ENCODE measurements at places on chromosomes 7 and 10.

GRCh38 chr10:34661580-34661979 lies 153.5 kb downstream of the PARD3 start:
- no peak for DNase-seq

GRCh38 chr10:62911210-62911963 lies 95.2 kb upstream of the EGR2 start:
- DNase-seq = no peak

GRCh38 chr10:34988397-34989067 lies 101.6 kb downstream of the CUL2 start:
- DNase-seq = no peak

DNA sequence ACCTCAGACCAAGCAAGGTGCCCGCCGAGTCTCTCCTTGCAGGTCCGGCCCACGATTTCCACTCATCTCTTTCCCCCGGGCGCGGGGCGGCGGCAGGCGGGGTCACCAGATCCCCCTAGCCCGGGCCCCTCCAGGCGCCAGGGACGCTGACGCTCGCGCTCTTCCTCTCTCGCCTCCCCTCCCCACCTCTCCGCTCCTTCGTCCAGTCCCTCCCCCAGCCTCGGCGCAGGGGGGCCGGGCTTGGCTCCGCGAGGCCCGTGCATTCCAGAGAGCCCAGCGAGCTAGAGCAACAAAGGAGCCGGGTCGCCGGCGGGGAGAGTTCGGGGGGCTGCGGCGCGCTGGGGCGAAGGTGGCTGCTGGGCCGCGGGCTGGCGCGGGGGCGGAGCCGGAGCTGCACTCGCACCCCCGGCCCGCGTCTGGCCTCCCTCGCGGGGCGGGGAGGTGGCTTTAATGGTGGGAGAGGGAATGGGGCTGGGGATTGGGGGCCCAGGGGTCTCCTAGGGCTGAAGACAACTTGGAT lies at the start of gene SMO:
SMO (plus strand) TSS at position 262 of the 520 bp plus-strand sequence. CDS start 519 bp downstream, outside the sequence.
- no peak for DNase-seq

DNA sequence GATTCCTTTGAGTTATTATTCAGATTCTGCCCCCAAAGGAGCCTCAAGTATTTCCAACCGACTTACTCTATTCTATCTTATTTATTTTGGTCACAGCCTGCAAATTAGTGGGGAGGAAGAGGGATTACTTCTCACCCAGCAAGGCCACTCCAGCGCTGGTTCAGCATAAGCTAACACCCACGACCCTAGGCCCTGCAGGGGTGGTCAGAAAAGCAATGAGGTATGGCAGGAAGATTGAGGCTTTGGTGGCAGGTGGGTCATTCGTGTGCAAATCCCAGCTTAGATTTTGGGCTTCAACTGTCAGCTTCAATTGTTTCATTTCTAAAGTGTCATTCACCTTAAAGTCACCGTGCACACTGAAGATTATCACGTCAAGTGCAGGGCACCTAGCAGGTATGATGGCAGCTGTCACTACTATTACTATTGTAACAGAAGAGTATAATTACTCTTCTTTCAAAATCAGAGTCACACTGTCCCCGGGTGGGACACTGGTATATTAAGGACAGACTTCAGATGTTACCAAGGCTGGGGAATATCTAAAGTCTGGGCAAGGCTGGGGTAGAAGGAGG lies 48.8 kb upstream of the OPTN start:
- DNase-seq = no peak

DNA sequence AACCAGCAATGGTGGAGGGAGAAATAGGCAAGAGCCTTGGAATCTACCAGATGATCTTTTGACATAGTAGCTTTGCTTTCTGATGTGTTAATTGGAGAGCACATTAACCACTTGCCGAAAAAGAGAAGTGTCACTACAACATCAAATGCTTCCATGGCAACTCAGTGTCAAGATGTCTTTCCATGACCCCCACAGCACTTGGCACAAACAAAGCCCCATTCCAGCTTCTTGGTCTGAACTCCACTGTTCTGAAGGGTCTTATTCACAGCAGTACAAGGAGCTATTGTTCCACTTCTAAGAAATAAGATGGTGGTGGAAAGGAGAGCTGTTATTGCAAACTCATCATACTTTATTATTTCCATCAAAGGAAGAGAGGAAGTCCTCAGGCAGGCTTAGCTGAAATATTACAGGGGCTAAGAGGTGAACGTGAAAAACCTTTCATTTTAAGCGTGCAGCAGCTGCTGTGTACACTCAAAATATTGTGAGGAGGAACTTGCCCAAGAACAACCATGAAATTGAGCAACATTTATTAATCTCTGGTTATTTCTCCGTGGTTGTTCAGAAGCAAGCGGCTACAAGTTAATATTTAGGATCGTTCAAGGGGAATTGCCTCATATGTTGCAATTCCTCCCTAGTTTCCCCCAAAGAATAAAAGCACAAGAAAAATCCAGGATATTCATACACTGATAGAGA lies 354.8 kb upstream of the CELF2 start:
- DNase-seq = peak; percentile 72

DNA sequence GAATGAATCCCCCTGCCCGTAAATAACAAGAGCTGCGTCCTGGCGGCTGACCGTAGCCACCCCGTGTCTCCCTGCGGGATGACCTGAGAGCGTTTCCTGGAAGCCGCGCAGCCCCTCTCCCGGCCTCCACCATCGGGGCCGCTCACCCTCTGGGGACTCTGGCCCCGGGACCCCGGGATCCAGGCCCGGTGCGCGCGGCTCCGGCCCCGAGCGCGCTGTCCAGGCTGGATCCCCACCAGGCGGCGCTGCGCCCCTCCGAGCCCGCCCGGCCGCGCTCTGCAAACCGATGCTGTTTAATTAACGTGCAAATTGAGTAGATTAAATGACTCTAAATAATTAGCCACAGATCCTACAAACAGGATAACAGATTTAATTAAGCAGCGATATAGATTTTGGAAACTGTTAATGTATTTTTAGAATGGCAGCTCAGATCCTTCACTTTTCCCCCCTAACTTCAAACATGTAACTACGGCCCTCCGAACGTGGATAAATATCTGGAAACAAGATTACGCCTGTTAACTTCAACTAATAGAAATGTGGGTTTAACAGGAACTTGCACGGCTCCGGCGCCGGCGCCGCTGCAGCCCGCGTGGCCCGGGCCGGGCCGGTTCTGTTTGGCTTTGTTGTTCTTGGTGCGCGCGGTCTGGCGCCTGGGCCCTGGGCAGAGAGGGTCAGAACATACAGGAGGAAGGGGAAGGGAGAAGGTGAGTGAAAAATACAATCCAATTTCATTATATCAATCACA lies 7.1 kb upstream of the UNCX start:
- DNase-seq = no peak

DNA sequence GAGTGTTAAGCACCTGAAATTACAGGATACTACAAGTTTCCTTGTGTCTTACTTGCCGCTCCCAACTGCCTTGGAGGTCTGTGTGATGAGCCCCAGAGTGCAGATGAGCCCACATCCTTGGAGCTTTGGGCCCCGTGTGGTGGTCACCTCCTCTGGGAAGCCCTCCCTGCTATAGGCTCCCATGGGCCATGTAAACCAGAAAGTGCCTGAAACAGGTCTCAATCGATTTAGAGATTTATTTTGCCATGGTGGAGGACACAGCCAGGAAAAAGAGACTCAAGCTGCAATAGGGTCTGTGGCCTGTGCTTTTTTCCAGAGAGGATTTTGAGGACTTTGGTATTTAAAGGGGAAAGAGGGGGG lies 89.4 kb upstream of the KCTD7 start:
- no peak for DNase-seq

DNA sequence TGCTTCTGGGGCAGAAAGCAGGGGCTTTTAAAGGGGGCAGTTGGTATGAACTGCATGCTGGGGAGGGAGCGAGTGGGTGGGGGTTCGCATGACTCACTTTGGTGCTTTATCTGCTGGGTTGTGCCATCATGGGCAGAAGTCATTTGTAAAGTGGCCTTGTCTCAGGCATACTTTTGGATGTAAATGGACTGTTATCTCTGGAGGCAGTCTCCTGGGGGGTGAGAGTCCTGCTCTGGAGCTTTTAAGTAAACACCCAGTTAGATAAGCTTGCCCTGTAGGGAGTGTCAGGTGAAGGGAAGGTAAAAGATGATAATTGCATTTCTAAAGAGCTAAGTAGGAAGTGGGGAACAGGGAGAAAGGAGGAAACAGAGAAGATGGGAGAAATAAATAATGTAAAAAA lies 1.6 kb upstream of the GSTO1 start:
- no peak for DNase-seq

- no peak for DNase-seq
Observed at GRCh38 chr10:125208854-125209565, 48.6 kb upstream of the CTBP2 start.

DNA sequence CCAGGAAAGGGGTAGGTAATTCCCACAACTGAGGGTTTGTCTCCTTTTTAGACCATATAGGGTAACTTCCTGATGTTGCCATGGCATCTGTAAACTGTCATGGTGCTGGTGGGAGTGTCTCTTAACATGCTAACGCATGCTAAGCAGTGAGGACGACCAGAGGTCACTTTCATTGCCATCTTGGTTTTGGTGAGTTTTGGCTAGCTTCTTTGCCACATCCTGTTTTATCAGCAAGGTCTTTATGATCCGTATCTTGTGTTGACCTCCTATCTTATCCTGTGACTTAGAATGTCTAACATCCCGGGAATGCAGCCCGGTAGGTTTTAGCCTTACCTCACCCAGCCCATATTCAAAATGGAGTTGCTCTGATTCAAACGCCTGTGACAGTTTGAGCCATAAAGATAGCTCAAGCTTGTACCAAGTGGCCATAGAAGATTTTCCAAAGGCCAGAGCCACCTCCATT lies 176.0 kb upstream of the NAMPT start:
- DNase-seq = no peak

All from HL-60 (cell line).